ENCODE measurements at places on chromosomes 16 and 17.

- no peak overlapping the region for H3K4me3 ChIP-seq
- H3K36me3 ChIP-seq = peaks cover 14% of the 10 kb centered on the region
- H3K4me1 ChIP-seq = no peaks in the 10 kb centered on the region
- no peak for DNase-seq
- no peaks in the 10 kb centered on the region for H3K27me3 ChIP-seq
- H3K27ac ChIP-seq = peak overlapping the region; percentile 7
These were observed 3.3 kb downstream of the TRPV2 start for GRCh38 chr17:16418685-16419068.

DNA sequence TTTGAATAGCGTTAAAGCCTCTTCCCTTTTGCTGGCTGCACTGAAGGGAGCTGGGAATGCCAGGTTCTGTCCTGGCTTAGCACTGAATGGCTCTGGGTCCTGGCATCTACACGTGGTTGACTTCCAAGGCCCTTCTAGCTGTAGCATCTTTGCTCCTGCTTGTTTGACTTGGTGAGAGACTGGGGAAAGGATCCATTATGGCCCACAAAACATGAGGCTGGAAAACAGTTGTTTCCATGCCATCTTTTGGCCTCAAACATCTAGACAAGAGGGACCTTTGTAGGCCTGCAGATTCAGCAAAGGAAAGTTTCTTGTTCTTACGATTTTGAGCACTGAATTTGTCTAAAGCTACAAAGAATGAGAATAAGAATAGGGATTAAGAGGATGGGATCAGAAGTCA, 32.5 kb downstream of the EPN2 start:
- no peak overlapping the region for H3K4me3 ChIP-seq
- H3K27me3 ChIP-seq = no peaks in the 10 kb centered on the region
- H3K4me1 ChIP-seq = peaks cover 65% of the 10 kb centered on the region
- no peaks in the 10 kb centered on the region for H3K36me3 ChIP-seq
- no peak for DNase-seq

DNA sequence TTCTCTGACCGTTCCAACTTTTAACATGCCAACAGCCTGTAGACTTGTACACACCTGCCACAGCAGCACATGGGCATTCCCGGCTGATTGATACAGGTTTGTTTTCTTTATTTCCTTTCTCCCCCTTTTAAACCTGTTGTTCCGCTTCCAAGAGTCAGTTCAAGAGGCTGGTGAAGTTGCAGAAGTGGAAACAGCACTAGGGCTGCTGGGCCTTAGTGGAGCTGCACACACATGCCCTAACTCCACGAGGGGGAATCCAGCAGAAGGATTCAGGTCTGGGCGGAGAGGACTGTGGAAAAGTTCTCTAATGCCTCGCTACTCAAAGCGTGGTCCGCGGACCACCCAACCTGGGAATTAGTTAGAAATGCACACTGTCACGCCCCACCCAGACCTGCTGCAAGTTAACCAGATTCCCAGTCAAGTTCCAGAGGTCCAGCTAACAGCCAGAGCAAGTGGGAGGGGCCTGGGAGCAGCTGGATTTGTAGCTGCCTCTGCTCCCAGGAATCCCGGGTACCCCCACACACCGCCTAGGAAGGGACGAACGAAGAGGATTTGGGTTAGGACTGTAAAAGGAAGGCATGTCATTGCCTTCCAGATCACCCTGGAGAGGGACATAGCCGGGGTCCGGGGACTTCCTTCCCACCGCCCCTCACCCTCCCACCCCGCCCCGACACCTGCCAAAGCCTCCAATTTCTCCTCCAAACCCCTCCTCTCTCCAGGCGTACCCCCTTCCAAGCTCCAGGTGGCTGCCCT, 542 bp downstream of the SLC39A11 start:
- DNase-seq = no peak
- peaks cover 14% of the 10 kb centered on the region for H3K36me3 ChIP-seq
- H3K4me1 ChIP-seq = peaks cover 13% of the 10 kb centered on the region
- H3K27me3 ChIP-seq = no peaks in the 10 kb centered on the region
- peak overlapping the region; percentile 80 for H3K27ac ChIP-seq

DNA sequence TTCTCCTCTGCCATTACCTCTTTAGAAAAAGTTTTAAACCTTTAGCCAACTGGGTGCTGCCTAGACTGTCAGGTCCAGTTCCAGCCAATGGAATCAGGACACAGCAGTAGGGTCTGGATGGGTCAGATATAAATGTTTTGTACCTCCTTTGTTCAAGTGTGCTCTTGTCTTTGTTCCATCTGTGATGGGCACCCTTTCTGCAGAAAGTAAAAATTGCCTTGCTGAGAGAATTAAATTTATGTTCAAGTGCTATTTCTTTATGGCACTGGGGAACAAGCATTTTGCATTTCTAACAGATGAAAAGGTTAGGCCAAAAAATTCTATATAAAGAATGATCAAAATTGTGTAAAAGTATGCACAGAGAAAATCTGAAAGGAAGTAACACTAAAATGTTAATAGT, 5.2 kb upstream of the HP start:
- H3K36me3 ChIP-seq = no peaks in the 10 kb centered on the region
- peaks cover 27% of the 10 kb centered on the region for H3K4me1 ChIP-seq
- H3K27me3 ChIP-seq = no peaks in the 10 kb centered on the region

DNA sequence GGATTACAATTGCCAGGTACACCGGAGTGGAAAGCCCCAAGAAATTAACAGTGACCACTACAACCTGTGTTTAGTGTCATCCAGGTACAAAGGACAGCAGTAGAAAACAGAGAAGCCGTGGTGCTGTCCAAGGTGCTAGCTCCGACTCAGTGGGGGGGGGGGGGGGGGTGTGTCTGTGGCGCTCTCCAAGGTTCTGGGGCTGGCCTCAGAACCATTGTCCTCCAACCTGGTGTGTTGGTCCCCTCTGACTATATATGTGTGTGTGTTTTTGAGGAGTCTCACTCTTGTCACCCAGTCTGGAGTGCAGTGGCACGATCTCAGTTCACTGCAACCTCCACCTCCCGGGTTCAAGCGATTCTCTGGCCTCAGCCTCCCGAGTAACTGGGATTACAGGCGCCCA, 5.8 kb upstream of the ZNF23 start:
- H3K27me3 ChIP-seq = no peaks in the 10 kb centered on the region
- DNase-seq = no peak
- H3K36me3 ChIP-seq = peaks cover 29% of the 10 kb centered on the region
- H3K27ac ChIP-seq = no peak overlapping the region

DNA sequence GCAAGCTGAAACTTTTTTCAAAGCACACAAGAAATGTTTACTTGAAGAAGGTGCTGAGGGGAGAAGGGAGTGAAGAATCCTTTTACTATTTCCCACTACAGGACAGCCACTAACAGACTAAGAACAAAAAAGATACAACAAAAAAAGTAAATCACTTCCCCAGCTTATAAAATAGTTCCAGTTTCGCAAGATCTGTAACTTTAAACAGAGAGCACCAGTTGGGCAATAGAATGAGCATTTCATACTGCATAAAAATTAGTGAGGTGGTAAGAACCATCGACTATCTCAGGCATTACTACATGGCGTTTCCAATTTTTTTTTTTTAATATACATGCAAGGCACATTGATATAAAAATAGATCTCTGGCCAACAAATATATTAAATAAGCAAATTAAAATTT, 11.1 kb downstream of the CRYBA1 start:
- no peaks in the 10 kb centered on the region for H3K27me3 ChIP-seq
- H3K4me3 ChIP-seq = no peak overlapping the region
- peak overlapping the region; percentile 18 for H3K27ac ChIP-seq
- H3K4me1 ChIP-seq = peaks cover 37% of the 10 kb centered on the region

DNA sequence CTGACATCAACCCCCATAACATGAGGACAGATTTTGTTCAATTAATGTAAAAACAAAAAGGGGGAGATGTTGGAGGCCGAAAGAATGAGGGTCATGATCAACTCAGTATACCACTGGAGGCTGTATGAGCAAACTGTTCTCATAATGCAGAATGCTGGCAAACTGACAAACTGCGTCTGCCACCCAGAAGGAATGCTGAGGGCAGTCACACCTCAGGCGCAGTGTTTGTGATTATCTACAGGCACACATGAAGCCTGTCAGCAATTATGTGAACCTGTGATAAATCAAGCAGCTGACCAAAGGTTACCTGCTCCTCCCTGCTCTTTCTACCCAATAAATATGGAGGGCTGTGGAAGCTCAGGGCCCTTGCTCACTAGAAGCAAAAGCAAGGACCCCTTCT, 27.3 kb downstream of the CD300LG start:
- DNase-seq = no peak
- no peaks in the 10 kb centered on the region for H3K36me3 ChIP-seq

Data from psoas muscle (tissue), 8 donors.